Stimulated activated CD8-positive, alpha-beta memory T cell treated with anti-CD3 and anti-CD28 coated beads, Interleukin-2, amount 100 ng/mL, for 1 hour (primary cell): ENCODE measurements at places on chromosomes 5 and 9.

- DNase-seq = no peak
Measured at GRCh38 chr9:107782381-107782780, 292.8 kb upstream of the KLF4 start.

- no peak for DNase-seq
Measured at GRCh38 chr5:169770109-169770508, 133.0 kb downstream of the DOCK2 start.

GRCh38 chr5:112634796-112635195, 102.9 kb upstream of the APC start:
- no peak for DNase-seq

GRCh38 chr9:78866207-78867132, 569.5 kb downstream of the PSAT1 start:
- no peak for DNase-seq

DNA sequence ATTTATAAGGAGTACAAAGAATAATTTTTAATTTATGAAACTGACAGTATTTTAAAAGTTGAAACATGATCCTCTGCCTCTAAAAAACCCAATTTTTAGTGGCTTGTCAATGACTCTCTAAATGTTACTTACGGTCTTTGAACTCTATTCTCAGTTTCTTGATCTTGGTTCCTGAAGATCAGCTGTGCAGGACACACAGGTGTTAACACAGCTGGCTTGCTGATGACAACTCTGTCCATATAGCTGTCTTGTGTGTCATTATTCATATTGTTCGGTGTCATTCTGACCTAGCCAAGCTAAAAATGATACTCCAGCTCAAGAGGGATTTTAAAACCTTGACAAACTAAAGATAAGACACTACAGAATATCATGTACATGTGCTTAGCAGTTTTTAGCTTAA, 314.5 kb downstream of the CCDC171 start:
- DNase-seq = no peak

DNA sequence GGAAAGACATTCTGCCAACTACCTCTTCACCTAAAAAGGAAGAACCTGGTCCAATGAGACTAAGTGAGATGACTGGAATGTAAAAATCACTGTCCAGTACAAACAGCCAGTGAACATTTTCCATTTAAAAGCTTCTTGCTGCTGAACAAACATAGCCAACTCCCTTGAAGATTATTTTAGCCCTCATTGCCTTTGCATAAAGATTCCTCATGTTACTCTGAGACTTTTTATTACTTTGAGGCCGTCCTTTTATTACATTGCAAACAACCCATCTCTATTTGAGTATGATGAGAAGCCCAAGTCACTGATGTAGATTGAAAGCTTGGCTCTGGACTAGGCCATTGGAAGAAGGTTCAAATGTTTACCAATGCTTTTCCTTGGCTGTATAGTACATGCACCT, 649.8 kb downstream of the CETN3 start:
- DNase-seq = no peak

DNA sequence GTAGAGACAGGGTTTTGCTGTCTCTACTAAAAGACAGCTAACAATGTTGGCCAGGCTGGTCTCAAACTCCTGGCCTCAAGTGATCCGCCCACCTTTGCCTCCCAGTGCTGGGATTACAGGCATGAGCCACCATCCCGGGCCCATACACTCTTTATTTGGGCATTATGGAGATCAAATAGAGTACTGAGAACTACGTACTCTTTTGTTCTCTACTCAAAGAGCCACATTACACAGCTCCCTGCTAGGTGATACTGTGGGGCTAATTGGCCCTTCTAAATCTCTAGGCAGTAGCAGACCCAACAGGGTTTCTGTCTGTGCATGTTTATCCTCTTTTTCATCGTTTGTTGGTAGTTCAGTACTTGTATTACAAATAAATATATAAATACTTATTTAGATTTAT, 16.1 kb downstream of the CKMT2 start:
- no peak for DNase-seq

DNA sequence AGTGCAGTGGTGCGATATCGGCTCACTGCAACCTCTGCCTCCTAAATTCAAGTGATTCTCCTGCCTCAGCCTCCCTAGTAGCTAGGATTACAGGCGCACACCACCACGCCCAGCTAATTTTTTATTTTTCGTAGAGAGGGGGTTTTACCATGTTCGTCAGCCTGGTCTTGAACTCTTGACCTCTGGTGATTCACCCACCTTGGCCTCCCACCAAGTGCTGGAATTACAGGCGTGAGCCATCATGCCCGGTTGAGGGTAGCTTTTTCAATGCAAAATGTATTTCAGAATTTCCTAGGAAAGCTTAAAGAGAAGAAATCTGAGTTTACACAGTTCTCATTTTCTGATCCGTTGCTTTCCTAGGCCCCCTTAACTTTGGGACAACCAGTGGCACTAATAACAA, 15.7 kb downstream of the BDP1 start:
- no peak for DNase-seq

GRCh38 chr9:78994471-78994870, 577.3 kb upstream of the TLE4 start:
- no peak for DNase-seq

GRCh38 chr5:4855036-4855435, 285.1 kb upstream of the ADAMTS16 start:
- DNase-seq = no peak

- DNase-seq = no peak
Measured at GRCh38 chr5:158119961-158120723, 261.2 kb upstream of the CLINT1 start.

- no peak for DNase-seq
Measured at GRCh38 chr5:180138214-180138975, 66.8 kb upstream of the RNF130 start.

DNA sequence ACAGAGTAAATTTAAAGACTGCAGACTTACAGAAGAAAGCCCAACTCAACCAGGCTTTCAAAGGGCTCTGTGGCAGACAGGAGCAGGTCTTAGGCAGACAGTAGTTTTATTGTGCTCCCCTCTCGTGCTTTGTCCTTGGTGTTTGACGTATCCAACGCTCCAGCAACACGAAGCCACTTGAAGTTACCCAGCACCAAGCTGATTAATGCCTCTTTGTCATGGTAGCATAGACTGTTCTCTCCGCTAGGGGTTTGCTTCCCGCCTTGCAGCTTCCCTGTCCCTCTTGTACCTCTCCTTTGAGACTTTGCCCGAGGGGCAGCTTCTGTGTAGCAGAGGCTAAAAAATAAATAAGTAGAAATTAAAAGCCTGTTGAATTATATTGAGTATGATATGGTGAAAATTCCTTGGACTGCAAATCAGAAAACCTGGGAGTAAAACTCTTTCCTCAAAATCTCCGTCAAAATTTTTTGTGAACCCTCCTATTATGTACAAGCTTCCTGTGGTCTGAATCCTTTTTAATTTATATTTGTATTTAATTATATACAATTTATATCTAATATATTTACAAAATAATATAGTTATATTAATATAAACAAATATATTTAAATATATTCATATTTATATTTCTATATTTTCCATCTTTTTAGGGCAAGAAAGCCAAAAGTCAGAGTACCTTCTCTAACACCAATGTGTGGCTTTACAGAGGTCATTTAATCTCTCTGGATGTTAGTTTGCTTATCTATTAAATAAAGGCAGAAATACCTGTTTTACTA, 405.4 kb downstream of the DMAC1 start:
- no peak for DNase-seq

- no peak for DNase-seq
Measured at GRCh38 chr9:73260506-73260905, 108.8 kb downstream of the ANXA1 start.

- no peak for DNase-seq
Measured at GRCh38 chr9:122808141-122808540, 8.2 kb downstream of the OR1K1 start.

DNA sequence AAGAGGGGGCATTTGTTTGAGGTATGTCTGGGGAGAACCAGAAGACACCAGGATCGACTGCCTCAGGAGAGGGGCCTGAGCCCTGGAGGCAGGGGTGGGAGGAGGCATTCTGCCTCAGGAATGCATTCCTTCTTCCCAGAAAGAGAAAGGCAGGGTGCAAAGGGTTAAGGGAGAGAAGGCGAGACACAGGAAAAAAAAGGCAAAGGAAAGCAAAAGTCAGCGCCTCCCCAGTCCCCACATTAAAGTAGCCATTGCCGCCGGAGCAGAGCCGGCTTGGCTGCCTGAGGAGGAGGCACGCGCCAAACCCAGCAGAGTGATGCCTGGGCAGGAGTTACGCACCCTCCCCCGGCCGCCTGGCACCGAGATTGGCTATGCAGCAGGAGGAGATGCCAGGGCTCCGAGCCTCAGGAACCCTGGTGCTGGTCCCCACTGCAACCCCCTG, 123.8 kb upstream of the PHYKPL start:
- DNase-seq = no peak

DNA sequence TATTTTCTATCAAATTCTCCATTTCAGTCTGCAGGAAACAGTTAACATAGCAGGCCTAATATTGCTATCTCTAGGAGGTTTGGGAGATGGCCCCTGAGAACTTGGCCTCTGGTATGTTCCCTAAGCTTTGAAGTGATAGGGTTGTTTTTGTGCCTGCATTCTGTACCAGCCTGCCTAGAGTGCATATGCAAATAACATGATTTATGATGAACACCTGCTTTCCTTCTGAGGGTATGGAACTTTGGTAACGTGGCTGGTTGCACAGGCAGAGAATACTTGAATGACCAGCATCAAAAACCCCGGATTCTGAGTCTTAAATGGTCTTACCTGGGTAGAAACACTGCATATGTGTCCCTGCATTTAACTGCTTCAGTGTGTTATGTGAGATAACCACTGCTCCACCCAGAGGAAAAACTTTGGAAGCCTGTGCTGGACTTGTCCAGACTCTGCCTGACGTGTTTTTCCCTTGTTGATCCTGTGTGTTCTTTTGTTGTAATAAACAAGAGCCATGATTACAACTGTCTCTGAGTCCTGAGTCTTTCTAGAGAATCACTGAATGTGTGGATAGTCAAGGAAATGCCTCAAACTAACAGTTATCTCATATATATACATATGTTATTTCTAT, 111.3 kb upstream of the ABCA1 start:
- DNase-seq = no peak

DNA sequence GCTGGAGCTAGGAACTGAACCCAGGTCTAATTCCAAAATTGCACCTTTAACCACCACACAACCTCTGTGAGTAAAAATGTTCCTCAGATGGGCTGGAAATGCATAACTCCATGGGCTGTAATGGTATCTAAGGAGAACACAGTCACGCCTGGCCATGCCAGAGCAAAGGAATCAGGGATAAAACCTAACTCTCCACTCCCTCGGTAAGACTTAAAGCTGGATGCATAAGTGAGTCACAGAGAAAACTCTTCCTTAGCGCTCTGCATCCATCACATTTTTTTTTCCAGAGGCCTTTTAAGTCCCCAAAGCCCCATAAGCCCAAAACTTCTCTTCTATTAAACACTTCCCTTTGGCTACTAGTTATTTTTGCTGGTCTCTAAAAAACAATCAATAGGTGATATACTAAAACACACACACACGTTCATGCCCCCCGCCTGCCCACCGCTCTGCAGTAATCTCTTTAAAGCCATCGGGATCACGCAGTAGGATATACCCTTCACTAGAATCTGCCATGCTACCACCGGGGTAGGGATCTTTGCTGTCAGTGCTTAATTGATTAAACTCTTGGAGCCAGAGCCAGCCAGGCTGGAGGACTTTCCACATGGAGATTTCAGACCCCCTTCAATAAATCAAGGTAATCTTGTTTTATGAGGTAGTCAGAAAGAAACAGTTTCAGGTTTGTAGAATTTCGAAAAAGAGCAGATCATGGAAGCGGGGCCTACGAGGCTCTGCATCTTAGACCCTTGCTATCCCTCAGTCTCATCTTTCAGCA, 212.9 kb downstream of the MAPKAP1 start:
- no peak for DNase-seq

- no peak for DNase-seq
Measured at GRCh38 chr5:112594095-112594850, 143.4 kb upstream of the APC start.

DNA sequence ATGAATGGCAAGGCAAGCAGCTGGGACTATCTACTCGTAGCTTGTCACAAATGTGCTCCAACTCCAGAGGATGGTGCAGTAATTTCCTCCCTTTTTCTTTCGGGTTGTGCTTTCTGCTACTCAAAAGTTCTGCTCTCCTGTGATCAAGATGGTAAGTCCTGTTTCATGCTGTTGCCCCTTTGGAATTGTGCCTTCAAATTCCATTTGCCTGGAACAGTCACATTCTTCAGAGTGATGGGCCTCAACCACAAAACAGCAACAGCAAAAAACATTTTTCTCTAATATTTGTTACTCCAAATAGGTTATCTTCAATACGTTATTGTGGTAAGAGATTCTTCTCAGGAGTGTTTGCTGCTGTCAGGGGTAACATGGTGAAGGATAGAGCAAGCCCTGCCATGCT, 209.3 kb downstream of the PALM2AKAP2 start:
- no peak for DNase-seq

DNA sequence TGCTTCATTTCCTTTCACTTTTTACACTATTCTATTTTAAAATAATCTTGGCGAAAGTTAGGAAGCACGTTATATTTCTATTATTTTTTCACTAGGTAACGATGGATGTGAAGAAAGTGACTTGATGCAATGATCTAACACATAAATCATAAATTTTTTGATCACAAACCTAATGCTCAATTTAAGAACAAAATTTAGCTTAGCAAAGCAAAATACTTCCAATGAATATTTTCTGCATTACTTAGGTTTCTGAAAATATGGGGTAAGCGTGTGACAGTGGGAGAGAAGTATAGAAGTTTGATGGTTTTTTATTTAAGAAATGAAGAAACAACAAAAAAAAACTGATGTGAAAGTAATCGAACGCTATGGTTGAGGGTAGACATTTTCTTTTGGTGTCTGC, 1528.7 kb upstream of the CDH9 start:
- DNase-seq = no peak

DNA sequence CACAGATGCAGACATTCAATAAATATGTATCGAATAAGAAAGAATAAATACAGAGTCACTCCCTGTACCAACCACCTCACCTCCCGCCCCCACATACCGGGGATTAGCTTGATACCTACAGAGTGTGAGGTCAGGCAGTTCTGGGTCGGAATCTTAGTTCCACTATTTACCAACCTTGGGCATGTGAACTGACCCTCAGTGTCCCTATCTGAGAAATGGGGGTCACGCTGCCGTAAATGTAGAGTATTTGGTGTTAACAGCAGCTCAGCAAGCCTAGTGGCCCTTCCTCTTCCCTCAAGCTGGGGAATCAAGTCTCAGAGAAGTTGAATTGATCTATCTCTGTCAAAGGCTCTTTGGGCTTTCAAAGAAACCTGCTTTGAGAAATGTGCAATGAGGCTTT, 25.4 kb downstream of the CCNJL start:
- DNase-seq = no peak

DNA sequence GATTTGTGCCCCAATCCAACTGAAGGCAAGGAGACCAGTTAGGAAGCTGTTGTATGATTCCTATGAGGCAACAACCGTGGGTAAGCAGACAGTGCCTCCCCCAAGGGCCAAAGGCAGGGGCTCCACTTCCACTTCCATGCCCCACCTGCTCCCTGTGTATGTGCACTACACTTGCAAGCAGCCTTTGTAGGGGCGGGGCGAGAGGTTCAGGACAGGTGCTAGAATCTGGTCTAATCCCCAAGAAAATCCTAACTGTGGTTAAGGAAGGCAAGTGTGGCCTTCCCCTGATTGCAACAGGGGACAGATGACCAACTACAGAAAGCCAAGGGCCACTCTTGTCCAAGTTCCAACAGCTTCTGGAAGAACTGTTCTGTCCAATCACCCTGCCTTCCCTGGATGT, 41.7 kb downstream of the B4GALT1 start:
- no peak for DNase-seq
